Omental fat pad (tissue), 4 donors: ENCODE measurements at places on chromosomes 7 and 10.
A peak's percentile ranks its signal among the peaks of the same experiment; 100 is the strongest.

- DNase-seq = no peak
Observed at GRCh38 chr10:132062116-132062515, 3.6 kb upstream of the JAKMIP3 start.

- no peak for DNase-seq
Observed at GRCh38 chr10:35470248-35470924, 134.1 kb downstream of the CCNY start.

DNA sequence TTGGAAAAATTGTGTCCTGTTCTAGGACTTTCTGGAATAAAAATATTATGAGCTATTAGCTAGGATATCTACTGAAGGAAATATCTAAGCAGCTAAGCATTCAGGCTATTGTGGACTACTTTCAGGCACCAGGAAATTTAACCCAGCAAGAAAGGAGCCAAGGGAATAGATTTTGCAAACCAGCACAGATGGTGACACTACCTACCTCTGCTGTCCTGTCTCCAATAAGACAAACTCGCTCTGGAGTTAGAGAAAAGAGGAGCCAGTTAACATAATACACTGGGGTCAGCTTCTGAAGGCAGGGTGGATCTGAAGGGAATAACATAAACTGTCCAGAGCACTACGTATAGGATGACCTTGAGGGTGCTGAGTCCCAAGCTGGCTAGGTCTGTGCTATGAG lies 223.7 kb upstream of the PRSS58 start:
- no peak for DNase-seq

DNA sequence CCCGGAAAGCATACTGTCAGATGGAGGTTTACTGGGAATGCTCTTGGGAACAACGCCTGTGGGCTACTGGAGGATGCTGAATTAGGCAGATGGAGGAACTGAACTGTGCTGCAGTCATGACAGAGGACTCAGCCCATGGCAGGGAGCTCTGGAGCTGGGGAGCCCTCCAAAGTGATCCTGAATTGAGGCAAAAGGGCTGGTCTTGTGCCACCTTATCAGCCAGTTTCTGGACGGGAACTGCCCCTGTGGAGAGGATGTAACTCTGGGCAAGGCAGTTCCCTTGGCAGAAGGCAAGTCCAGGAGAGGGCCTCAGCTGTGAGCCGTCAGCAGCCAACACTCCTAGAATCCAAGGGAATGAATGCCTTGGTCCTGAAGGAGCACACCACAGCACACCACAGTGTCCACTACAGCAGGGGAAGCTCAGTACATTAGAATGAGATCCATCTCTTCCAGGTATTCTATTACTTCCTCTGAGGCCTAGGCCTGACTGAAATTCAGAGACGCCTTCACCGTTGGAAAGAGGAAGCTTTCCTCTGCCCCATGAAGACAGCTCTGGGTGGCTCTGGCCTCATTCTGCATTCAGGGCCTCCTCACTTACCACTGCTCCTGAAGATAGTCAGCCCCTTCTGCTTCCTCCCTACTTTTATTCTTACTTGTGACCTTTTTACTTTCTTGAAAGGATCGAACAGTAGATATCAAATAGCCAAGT lies 139.6 kb upstream of the GPR26 start:
- no peak for DNase-seq

- DNase-seq = no peak
Observed at GRCh38 chr10:97498841-97499560, at the start of gene UBTD1. TSS of gene UBTD1 (plus strand) at chr10:97498924. CDS start at chr10:97499204, 280 bp downstream.

DNA sequence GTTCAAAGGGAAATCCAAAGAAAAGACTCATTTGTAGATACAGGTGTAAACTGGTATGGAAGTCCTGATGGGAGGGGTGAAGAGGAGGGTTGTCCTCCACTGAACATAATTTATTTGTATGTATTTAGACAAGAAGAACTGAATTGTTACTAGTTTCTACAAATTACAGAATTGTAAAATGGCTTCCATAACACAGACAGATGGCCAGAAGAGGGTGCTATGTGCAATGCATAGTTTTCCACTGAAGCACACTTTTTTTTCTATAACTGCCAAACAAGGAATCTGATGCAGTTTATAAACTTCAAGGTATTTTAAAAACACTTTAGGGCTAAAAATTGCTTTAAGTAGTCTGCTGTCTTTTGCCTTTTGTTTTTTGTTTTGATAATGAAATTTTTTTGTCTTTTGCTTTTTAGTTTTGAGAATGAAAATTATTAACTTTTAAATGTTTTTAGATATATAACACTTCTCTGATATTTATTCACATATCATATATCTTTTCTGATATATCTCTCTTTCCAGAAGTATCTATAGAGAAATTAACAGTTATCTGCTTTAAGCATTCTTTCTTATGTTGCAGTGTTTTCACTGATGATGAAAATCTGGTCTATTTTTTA lies 58.5 kb downstream of the PHYHIPL start:
- no peak for DNase-seq

GRCh38 chr10:16116404-16117304 lies 256.3 kb upstream of the MINDY3 start:
- no peak for DNase-seq

DNA sequence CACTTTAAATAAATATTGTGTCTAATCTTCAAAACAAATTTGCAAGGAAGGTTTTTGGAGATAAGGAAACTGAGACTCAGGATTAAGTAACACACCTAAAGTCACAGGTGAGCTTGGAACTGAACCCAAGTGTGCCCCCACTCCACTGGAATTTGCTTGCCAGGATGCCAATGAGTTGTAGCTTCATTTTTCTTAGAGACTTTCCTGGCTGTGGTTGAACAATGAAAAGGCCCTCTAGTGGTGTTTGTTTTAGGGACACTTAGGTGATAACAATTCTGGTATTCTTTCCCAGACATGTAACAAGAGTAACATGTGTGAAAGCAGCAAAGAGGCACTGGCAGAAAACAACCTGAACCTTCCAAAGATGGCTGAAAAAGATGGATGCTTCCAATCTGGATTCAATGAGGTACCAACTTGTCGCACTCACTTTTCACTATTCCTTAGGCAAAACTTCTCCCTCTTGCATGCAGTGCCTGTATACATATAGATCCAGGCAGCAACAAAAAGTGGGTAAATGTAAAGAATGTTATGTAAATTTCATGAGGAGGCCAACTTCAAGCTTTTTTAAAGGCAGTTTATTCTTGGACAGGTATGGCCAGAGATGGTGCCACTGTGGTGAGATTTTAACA lies 1.5 kb downstream of the IL6 start:
- DNase-seq = no peak

GRCh38 chr7:131683536-131684125 lies 127.2 kb upstream of the PODXL start:
- no peak for DNase-seq

GRCh38 chr7:131381069-131381838 lies 53.6 kb downstream of the MKLN1 start:
- no peak for DNase-seq

DNA sequence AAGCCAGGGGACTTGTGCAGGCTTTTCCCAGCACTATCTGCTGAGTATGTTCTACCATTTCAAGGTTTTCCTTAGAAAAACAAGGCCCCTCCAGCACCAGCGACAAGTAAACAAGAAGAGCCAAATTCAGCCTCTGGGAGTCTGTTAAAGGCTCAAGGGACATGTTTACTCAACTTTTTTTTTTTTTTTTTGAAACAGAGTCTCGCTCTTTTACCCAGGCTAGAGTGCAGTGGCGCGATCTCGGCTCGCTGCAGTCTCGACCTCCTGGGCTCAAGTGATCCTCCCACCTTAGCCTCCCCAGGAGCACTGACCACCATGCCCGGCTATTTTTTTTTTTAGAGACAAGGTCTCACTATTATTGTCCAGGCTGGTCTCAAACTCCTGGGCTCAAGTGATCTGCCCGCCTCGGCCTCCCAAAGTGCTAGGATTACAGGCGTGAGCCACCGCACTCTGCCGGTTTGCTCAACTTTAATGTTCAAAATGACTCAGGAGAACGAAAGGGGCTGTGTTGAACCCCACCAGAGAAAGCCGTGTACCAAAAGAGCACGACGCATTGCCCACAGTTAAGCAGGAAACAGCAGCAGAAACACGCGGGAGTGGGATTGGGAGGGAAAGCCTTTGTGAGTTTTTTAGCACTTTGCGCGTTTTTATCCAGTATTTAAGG lies 772 bp downstream of the PRDX3 start:
- no peak for DNase-seq

DNA sequence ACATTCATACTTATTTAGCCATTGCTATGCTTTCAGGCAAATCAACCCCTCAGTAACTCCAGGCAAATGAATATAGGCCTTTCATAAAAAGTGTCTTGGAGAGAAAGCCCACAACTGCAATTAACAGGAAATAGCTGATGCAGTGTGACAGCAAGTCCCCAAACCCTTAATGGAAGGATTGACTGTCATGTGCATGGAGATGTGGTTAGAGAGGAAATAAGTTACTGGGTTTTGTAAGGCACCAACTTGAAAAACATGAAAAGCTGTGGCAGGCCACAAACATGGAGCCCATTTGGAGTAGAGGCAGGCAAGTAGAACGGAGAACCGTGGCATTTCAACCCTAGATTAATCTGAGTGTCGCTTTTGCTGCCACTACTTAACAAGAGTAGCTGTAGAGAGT lies 549.4 kb upstream of the C7orf33 start:
- no peak for DNase-seq

DNA sequence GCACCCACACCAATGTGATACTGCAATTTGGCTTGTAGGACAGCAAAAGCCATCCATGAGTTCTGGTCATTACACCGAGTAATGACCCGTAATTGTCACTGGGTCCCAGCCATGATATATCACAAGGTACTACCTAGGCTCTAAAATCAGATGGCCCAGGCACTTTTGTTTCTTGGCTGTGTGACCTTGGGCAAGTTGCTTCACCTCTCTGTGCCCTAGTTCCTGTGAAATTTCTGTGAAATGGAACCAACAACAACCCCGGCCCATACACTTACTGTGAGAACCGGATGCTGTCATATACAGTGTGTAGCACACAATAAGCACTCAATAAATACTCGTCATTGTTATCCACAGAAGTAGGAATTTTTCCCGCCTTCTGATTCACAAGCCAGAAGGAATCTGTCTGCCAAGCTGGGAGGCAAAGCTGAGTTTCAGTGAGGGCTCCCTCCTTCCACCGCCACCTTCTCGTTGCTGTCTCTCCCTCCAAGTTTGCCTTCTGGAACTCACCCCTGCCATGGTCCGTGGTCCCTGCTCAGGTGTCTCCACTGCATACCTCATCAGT lies 6.4 kb upstream of the CYTH3 start:
- no peak for DNase-seq

- DNase-seq = no peak
Observed at GRCh38 chr7:31284106-31284505, 56.4 kb downstream of the NEUROD6 start.

GRCh38 chr10:132511121-132512051 lies 26.2 kb upstream of the INPP5A start:
- DNase-seq = peak; percentile 20

GRCh38 chr10:89494068-89494467 lies 41.3 kb downstream of the SLC16A12 start:
- DNase-seq = no peak
